ENCODE measurements at places on chromosomes 12 and 14. TPM values are rescaled to one million over a fixed set of nuclear protein-coding genes. Genes with fewer than 3 reads are reported as not detected.

DNA sequence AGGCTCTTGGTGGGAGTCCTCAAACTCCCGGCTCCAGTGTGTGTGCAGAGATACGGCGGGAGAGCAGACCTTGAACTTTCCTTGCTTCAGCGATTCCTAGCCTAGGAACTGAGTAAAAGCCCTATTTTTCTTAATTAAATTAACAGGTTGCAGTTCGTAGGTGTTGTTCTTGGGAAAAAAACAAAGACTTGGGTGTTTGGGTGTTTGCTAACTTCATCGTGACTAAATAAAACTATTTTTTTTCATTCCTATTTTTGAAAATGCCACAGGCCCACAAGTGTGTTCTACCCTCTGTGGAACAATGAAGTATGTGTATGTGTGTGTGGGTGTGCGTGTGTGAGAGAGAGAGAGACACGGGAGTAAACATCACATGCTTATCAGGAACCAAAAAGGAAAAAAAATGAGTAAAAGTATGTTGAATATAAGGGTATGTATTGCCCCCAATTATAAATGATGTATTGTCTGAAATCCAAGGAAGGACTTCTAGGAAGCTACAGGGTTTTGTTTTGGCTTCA is 651 bp downstream of the TMEM117 start:
- no peaks in the 10 kb centered on the region for H3K36me3 ChIP-seq
- peak overlapping the region; percentile 93 for H3K27ac ChIP-seq
- no peaks in the 10 kb centered on the region for H3K27me3 ChIP-seq
- H3K4me3 ChIP-seq: peak overlapping the region; percentile 41

- H3K27me3 ChIP-seq: no peaks in the 10 kb centered on the region
- no peak overlapping the region for H3K27ac ChIP-seq
- no peak overlapping the region for H3K4me3 ChIP-seq
- peaks cover 1% of the 10 kb centered on the region for H3K4me1 ChIP-seq
- no peak for DNase-seq
Measured at GRCh38 chr14:102325791-102326345, 6.3 kb downstream of the ZNF839 start.

GRCh38 chr12:57886542-57886941 is 40.0 kb upstream of the CTDSP2 start:
- H3K4me1 ChIP-seq: peaks cover 33% of the 10 kb centered on the region
- H3K27ac ChIP-seq: peak overlapping the region; percentile 94
- DNase-seq: no peak
- H3K4me3 ChIP-seq: no peak overlapping the region
- H3K27me3 ChIP-seq: no peaks in the 10 kb centered on the region
- no peaks in the 10 kb centered on the region for H3K36me3 ChIP-seq

DNA sequence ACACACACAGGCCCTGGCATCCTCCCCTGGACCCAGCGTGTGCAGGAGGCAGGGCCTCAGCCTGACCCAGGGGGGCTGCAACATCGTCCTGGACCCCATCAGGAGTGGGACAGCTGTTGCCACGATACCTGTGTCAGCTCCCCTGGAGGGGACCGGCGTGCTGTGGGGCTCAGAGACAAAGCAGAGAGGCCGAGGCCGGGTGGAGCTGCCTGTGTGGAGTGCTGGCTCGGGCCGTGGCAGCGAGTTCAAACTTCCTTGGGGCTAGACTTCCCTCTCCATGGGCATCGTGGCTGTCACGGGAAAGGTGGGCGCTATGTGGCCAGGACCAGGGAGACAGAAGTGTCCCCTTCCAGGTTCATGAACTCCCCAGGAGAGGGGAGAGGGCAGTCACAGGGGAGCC is 155.0 kb upstream of the SFSWAP start:
- no peak overlapping the region for H3K27ac ChIP-seq
- no peaks in the 10 kb centered on the region for H3K27me3 ChIP-seq
- no peak for DNase-seq
- H3K4me1 ChIP-seq: no peaks in the 10 kb centered on the region
- H3K36me3 ChIP-seq: no peaks in the 10 kb centered on the region

DNA sequence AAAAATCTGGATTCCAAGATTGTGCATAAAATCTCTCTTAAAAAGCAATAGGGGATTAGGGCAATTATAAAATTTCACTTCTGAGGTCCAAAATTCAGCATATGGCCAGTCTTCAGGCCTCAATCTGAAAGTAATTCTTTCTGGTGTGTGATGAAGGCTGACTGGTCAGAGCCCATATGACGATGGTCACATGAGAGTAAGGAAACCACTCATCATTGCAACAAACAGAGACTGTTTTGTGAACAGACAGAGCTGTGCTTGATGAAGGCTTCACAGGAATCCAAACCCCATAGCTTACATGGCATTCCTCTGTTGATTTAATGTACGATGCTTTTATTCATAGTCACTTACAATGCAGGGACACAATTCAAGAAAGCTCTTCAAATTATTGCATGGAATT is 238.1 kb downstream of the APAF1 start:
- no peak overlapping the region for H3K27ac ChIP-seq
- H3K4me3 ChIP-seq: no peak overlapping the region

- no peak for DNase-seq
- H3K36me3 ChIP-seq: peaks cover 17% of the 10 kb centered on the region
- H3K4me3 ChIP-seq: no peak overlapping the region
- H3K27me3 ChIP-seq: no peaks in the 10 kb centered on the region
- no peak overlapping the region for H3K27ac ChIP-seq
Measured at GRCh38 chr12:43764528-43764927, 5.8 kb downstream of the IRAK4 start.

TAS2R14 gene
- total RNA-seq: 1.4 TPM

Measured in upper lobe of left lung (tissue), 6 donors.